Hypothalamus (tissue), 51 donors: ENCODE measurements at places on chromosomes 7 and 10.

DNA sequence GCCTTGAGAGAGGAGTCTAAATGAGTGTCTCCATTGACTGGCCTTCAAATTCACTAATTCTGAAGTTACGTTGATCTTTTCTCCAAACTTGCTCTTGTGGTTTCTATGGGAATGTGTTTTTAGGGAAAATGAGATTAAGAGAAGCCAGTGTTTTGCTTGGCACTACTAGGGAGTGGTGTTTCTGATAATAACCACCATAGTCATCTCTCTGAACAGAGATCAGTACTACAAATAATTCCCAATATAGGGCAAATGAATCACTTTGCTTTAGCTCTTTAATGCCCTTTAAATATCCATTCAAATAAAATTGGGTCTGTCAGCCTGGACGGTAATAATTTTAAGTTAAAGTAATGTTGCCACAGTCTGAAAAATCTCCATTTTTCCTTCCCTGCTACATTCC, 90.8 kb downstream of the NRF1 start:
- no peak for DNase-seq

DNA sequence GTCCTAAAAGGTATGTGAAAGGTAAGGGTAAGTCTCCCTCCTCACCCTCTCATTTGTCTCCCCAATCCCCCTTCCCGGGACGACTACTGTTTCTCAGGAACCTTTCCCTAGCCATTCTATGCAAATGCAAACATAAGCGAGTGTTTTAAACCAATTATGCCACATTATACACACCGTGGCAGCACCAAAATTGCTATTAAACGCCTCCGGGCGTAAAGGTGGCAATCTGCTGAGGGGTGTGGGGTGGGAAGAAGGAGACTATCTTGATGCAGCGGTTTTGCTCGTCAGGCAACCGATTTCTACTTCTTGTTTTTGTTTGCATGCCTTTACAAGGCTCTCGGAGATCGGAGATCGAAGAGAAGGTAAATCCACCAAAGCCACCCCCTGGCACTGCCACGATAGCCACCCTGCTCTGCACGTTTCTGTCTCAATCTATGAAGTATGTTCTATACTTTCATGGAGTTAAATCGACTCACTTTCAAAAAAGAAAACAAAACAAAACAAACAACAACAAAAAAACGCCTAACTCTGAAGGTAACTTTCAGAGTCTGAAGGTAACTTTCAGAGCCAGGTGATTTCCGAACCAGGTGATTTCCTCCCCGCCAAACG, 46.0 kb upstream of the CDK1 start:
- DNase-seq, result no peak

DNA sequence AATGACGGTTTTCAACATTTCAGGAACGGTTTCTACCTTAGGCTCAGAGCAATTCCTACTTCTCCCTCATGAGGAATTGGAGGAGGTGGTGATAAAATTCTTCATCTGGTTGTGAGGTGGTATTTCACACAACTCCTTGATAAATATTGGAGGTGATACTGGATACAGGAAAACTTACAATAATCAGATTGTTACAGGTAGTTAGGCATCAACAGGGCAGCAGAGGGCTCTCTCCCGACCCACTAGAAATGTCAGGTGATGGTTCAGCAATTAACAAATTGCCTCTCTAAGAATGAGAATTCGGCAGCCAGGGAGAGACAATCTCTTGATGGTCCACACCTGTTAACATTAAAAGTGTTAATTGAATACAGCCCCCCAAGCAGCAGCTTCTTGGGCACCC, 22.6 kb downstream of the ZNF786 start:
- no peak for DNase-seq

DNA sequence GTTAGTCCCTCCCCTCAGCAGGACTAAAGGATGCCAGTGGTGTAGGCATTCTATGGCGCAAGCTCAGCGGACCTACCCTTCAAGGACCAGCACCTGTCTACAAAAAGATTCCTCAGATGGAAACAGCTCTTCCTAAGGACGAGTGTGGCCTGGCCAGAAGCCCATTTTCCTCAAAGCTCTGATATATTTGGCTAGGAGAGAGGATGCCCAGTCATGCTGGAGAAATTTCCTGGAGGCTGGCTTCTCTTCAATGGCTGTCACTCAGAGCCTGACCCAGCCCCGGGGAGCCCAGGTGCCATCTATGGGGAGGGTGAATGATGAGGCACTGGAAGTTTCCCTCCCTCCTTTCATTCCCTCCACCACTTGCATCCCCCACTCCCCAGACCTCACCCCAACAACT, 111.5 kb downstream of the PLXNA4 start:
- no peak for DNase-seq

DNA sequence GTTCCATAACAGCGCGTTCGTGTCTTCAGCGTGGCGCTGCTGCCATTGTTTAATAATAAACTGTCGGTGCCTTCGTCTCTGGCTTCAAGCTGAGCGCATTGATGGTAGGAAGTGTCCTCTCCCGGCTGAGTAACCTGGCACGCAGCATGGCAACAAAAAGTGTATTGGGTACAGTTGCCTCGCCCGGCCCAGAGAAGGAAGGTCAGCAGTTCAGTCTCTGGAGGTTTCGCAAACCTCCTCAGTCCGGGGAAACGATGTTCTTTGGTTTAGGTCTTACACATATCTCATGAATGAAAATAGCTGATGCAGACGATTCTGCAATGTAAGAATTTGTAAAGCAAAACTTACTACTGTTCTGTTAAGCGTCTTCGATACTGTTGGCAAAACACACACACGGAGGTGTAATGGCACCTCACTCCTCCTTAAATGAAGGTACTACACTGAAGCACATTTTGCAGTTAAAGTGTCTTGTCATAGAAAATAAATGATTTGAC, 739 bp upstream of the CCDC186 start:
- DNase-seq, result no peak

GRCh38 chr10:73467206-73467605, 28.6 kb downstream of the PPP3CB start:
- no peak for DNase-seq

GRCh38 chr7:25055520-25056220, 69.4 kb downstream of the CYCS start:
- DNase-seq, result no peak

- no peak for DNase-seq
Observed at GRCh38 chr7:136957391-136957790, 88.9 kb downstream of the CHRM2 start.

- no peak for DNase-seq
Observed at GRCh38 chr10:55378196-55378595, 577.2 kb upstream of the PCDH15 start.

GRCh38 chr10:69684020-69684980, 54.3 kb downstream of the FAM241B start:
- no peak for DNase-seq

DNA sequence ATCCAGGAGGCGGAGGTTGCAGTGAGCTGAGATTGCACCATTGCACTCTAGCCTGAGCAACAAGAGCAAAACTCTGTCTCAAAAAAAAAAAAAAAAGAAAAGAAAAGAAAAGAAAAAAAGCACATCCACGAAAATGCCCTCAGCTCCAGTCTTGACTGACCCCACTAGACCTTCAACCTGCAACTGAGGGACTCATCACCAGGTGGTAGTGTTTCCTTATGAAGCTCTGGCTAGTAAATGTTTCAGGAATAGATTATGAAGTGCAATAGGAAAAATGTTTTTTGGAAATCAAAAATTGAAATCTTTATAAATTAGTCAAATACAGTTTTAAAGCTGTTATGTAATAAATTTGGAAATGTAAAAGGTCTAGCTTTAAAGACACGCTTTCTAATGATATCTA, 22.4 kb downstream of the TLL2 start:
- DNase-seq, result no peak

GRCh38 chr10:78471723-78472550, 438.3 kb downstream of the RPS24 start:
- DNase-seq, result no peak

DNA sequence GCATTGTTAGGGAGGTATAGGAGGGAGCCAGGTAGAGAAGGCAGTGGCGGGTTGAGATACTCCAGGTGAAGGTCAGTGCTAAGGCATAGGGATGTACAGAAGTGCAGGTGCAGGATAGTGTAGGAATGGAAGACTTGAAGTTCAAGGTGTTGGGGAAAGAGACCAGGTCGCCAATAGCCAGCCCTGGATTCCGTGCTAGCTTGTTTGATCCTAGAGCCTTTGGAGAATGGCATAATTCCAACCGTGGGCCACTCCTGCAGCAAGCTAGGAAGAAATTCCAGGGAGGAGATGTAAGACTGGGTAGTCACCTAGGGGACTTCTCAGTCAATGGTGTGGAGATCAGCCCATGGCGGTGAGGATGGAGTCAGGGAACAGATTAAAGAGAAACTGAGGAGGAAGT, 272.7 kb downstream of the RPS24 start:
- no peak for DNase-seq

GRCh38 chr10:119655566-119656001, 4.4 kb downstream of the BAG3 start:
- no peak for DNase-seq

DNA sequence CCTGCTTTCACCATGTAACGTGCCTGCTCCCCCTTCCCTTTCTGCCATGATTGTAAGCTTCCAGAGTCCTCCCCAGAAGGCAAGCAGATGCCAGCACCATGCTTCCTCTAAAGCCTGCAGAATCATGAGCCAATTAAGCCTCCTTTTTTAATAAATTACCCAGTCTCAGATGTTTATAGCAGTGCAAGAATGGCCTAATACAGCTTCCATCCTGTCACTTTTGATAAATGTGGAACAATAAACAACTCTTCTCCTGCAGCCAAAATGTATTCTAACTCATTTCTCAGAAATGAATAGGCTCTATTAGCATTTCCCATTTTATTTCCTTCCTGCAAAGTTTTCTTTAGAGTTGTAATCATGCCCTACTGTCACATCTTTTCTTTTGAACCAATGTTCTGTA, 43.4 kb downstream of the C7orf25 start:
- no peak for DNase-seq

DNA sequence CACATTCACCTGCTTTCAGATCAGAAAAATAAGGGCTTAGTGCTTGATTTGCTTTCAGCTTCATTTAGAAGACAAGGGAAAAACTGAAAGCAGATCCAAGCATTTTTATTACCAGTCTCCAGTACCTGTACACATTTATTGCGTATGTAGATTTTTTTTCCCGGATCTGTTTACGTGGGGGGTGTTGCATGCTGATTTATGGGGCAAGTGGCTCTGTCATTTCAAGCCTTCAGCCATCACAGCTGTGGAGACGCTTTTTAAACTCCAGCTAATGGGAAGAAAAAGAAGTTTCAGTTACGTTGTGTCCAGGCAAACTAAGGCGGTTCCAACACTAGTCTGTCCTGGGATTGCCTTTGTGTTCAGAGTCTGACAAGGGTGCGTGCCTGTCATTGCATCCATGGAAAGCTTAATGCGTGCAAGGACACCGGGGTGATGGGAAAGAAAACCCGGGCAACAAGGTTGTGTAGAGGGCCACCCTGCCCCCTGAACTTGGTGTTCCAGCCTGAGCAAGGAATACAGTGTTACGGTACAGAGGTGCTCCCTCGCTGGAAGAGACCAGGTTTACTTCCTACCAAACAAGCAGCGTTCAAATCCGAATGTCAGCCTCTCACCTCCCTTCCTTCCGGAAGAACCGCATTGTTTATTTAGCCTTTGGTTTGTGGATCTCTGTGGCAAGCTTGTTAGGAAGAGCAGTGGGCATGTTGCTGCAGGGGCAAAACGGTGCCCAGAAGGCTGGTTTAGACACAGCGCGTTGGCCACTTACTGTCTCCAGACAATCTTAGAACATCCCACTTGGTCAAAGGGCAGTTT, 128.2 kb downstream of the FGFR2 start:
- no peak for DNase-seq

DNA sequence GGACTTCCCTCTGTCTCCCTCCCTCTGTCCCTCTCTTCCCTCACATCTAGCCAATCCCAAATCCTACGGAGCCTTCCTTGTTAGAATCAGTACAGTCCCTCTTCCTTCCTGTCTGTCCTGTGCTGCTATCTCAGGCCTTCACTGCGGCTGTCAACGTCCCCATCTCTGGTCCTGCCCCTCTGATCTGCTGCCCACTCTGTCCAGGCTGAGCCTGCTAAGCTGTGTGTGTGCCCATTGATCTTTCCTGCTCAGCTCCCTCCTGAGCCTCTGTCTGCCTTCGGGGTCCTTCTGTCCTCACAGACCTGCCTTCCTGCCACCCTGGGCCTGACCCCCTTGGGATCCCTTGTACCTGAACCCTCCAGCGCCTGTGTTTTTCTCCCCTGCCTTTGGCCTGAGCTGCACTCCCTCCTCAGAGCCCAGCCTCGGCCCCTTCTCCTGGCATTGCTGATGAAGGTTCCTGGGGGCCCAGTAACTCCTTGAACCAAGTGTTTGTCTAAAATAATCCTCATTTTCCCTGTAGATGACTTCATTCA, 182.1 kb upstream of the SHH start:
- no peak for DNase-seq

GRCh38 chr7:105164751-105165150, 150.7 kb downstream of the KMT2E start:
- DNase-seq, result no peak

DNA sequence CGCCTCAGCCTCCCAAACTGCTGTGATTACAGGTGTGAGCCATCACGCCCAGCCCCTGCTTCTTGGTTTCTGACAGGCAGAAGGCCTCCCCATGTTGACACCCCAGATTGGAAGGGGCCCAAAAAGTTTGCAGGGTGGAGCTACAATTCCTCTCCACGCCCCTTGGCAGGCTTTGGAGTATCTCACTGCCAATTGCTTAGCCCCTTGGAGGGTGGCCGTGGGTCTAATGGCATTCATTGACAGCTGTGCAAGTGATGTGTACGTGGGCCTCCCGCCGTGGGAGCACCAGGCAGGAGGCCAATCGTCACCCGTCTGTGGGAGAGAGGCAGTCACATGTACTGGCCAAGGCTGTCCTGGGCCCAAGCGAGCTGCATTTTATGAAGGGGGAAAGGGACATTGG, 73.7 kb upstream of the PPIF start:
- no peak for DNase-seq

- no peak for DNase-seq
Observed at GRCh38 chr7:28903730-28904577, 54.2 kb downstream of the TRIL start.

DNA sequence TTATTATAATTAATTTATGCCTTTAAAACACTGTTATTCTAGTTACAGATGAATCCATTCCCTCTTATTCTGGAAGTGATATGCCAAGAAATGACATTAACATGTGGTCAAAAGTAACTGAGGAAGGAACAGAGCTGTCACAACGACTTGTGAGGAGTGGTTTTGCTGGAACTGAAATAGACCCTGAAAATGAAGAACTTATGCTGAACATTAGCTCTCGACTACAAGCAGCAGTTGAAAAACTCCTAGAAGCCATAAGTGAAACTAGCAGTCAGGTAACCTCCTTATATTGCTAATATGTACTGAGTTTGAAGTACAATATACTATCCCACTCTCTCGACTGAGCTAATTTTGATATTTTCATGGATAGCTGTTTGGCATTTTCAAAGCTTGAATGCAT, 81.6 kb downstream of the CYP51A1 start:
- no peak for DNase-seq
